Suprapubic skin (tissue), 4 donors: ENCODE measurements at places on chromosomes 5 and 9. TPM values are rescaled to one million over a fixed set of nuclear protein-coding genes. Genes with fewer than 3 reads are reported as not detected.
A peak's percentile ranks its signal among the peaks of the same experiment; 100 is the strongest.

- no peak for DNase-seq
Observed at GRCh38 chr9:133166392-133166791, 2.7 kb upstream of the GBGT1 start.

- DNase-seq, result no peak
Observed at GRCh38 chr5:8683496-8683895, 814.5 kb downstream of the MTRR start.

DNA sequence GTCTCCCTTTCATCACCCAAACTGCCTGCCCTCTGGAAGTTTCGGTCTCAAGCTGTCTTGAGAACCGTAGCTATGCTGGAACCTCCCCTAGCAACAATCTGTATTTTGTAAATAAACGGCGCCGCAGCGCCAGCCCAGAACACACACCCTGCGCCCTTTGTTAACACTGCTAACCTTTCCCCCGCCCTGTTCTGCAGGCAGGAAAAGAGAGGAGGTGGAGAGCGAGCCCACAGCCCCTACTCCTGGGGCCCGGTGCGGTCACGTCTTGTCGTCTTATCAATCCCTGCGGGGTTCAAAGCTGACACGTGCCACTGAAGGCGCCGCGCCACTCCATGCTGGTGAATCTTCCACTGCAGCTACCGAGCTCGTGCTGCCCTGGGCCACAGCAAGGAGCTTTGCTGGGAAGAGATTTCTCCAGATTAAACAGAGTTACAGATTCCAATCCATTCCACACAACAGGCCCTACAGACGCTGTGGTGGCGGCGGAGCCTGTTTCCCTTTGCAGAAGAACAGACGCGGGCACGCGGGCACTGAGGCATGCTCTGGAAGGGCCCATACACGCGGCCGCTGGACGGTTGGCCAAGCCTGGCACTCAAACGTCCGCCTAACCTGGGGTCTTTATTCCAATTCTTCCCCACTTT is 25.3 kb downstream of the ZDHHC11B start:
- DNase-seq, result peak; percentile 90

- no peak for DNase-seq
Observed at GRCh38 chr9:6212722-6213375, 2.8 kb upstream of the IL33 start.

DNA sequence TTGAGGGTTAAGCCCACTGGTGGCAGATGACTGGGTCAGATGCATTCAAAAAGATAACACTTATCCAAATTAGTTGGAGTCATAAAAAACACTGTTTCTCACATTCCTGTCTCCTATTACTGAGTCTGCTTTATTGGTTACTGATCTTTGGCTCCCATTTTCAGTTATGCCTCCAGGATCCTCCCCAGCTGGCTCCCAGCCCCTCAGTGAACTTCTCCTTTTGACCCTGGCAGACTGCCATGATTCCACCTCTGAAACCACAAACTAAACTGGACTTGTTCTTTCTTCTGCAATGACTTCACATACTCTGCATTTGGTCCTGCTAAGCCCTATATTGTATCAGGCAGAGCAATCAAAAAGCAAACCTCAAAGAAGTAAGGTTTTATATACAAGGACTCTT is 860.8 kb upstream of the DMAC1 start:
- DNase-seq, result no peak

- no peak for DNase-seq
Observed at GRCh38 chr9:119095072-119095471, 274.2 kb downstream of the BRINP1 start.

DNA sequence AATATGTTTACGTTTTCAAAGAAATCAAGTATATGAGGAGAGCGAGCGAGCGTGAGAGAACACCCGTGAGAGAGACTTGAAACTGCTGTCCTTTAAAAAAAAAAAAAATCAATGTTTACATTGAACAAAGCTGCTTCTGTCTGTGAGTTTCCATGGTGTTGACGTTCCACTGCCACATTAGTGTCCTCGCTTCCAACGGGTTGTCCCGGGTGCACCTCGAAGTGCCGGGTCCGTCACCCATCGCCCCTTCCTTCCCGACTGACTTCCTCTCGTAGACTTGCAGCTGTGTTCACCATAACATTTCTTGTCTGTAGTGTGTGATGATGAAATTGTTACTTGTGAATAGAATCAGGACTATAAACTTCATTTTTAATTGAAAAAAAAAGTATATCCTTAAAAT is 97.0 kb downstream of the PDE6A start:
- no peak for DNase-seq

GRCh38 chr5:153562189-153562588 is 71.7 kb downstream of the GRIA1 start:
- DNase-seq, result no peak

GRCh38 chr9:129154866-129155477 is 23.1 kb downstream of the IER5L start:
- no peak for DNase-seq

GRCh38 chr5:149420545-149421371 is 41.7 kb upstream of the IL17B start:
- no peak for DNase-seq

DNA sequence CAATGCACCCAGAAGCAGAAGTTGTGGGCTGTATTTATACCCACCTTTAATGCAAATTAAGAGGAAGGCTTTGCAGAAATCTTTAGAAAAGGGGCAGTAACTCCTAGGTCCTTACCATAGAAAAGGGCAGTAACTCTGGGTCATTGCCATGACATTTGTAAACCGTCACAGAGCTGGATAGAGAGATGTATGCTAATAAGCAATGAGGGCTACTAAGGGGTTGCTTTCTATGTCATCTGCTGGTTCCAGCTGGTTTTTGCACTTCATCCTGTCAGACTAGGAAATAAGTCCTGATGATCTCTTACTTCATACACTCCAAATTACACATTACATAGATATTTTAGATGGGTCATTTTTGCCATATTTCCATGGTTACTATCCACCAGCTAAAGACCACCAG is 299.1 kb upstream of the TYRP1 start:
- DNase-seq, result no peak

DNA sequence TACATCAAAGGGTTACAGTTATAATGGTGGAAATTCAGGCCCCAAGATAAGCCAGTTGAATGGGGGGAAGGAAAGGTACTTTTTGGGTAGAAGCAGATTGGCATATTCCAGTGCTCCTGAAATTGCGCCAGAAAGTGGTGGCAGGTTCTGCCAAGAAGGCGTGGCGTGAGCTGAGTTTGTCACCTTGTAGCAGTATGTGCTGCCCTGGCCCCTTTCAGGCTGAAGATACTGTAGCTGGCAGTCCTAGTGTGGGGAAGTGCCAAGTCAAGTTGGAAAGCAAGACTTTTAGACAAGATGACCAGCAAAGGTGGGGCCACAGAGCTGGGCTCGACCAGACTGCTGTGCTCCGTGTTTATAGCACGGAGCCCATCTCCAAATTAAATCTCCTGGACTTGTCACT is 133.6 kb upstream of the GLRA1 start:
- no peak for DNase-seq

GRCh38 chr5:76809141-76809540 is 9.7 kb upstream of the F2RL1 start:
- DNase-seq, result no peak

GRCh38 chr5:103336941-103337340 is 78.4 kb downstream of the MACIR start:
- no peak for DNase-seq

DNA sequence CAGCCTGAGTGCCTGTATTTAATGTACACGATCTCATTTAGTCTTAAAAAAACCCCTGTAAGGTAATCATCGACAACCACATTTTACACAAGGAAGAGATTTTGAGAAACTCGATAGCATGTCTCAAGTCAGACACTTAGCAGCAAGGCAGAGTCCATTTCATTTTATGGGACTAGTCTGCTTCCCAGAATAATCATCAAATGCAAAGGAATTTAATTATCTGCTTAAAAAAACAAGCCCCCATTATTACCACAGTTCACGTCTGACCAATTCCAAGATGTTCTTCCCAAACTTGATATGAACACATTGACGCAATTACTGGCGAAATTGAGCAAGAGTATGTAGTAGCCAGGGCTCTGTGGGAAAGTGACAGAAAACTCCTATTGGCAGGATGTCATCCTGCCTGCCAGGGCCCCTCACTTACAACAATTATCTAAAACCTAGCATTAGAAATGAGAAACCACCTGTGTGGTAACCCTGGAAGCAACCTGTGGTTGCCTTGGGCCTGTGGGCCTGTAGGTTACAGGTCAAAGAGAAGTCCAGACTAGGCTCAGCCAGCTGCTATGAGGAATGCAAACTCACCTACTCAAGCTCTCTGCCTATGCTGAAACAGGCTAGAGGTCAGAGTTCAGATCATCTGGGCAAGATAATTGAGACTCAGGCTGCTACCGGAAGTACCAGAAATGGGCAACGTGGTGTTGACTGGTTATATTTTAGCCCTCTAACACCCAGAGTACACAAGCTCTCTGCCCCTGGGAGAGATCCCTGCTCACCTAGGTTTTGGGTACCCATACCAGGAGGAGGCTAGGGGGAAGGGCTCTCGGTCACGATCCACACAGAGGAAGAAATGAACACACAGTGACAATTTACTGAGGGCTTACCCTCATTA is 1.6 kb downstream of the B4GALT1 start:
- DNase-seq, result no peak

DNA sequence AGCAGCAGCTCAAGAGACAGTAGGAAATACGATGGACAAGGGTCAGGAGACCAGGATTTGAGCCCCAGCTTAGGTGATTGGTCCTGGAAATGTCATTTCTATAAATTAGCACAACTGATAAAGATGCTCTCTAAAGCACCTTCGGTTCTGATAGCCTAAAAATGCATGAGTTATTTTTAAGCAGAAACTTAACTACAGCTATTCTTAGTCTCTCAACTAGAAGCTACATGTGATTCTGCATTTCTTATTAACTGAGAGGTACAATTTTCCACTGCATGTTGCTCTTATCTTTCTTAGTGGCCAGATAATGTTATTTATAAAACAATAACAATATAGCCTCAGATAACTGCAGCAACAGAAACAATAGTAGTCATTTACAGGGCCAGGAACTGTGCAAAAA is 136.4 kb downstream of the GRIA1 start:
- no peak for DNase-seq

- DNase-seq, result no peak
Observed at GRCh38 chr5:57448287-57448686, 34.3 kb downstream of the ACTBL2 start.

DNA sequence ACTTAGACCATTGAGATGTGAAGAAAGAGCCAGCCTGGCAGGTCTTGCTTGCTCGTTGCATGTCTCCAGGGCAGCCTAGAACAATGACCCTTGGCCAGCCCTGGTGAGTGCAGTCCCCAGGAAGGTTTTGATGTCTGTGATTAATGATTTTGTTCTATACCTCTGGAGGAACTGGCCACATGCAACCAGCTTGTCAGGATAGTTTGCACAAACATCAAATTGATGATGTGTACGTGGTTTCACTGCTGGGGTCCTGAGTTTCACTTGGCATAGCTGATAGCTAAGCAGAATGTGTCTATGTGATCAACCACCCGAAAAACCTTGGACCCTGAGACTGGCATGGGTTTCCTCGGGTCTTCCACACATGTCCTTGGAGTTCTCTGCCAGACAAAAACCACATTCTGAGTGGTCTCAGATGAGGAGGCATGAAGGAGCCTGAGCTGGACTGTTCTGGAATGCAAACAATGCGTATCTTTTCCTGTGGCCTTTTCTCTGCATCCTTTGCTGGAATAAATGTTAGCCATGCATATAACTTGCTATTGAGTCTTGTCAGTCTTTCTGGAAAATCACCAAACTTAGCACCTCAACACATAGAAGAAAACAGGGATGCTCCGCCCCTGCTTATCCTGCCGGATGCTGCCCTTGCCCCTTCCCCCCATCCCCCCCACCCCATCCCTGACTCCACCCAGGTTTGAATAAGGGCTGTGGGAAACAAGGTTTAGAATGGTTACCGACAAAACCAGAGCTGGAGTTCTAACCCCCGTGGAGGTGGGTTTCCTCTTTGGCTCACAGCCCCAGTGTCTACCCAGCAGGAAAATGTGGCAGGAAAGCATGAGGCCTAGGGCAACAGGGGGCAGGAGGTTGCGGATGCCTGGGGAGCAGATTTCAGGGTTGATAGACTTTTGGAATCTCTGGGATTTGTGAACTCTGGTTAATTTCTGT is 50.1 kb upstream of the ANKRD33B start:
- no peak for DNase-seq

DNA sequence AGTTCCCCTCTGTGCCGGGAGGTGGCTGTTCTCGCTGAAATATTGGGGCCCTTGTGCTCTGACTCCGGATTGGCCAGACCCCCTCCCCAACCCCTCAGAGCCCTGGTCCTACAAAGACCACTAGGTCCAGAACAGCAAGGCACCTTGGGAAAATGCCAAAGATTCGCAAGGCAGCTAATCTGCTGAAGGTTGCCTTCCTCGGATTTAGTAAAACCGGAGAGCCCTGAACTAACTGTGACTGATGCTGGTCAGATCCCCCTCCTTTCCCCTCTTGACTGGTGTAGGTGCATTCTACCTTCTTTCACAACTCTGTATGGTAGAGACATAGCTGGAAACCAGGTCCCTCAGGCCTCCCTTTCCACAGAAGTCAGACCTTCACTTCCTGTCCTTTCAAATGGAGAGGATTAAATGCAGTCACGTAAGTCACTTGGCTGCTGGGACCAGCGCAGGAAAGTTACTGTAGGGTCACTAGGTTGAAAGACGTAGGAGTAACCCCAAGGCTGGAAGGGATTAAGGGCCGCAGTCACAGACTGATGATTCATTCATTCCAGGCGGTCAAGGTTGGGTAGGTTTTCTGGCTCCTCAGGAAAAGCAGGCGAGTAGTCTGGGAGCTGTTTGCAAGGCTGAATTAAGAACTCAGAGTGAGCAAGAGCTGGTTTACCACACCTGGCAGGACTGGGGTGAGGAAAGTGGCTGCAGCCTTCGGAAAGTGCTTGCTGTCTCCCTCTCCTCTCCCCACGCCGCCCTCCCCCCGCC is 5.3 kb downstream of the BARX1 start:
- no peak for DNase-seq

The PRRC1 gene
- 59.0 TPM for total RNA-seq

The CCNG1 gene
- 85.9 TPM for total RNA-seq

The KIF20A gene
- 2.9 TPM for total RNA-seq

The ELOVL7 gene
- total RNA-seq, result 16.6 TPM

The NME5 gene
- not detected for total RNA-seq

The ABHD17B gene
- 22.4 TPM for total RNA-seq

The FCN1 gene
- 0.30 TPM for total RNA-seq

The ZNF300 gene
- 2.1 TPM for total RNA-seq

The DEPDC1B gene
- 4.8 TPM for total RNA-seq

The CCL27 gene
- 169 TPM for total RNA-seq

The PCDHB4 gene
- 5.6 TPM for total RNA-seq

The FYB1 gene
- total RNA-seq, result 1.5 TPM

The LCN12 gene
- total RNA-seq, result 3.7 TPM

The COL5A1 gene
- 15.0 TPM for total RNA-seq
